AG10803 (cell line): ENCODE measurements at places on chromosomes 4 and X.

GRCh38 chr4:48943387-48943786 lies 36.8 kb upstream of the OCIAD2 start:
- DNase-seq: no peak

GRCh38 chr4:145097331-145097820 lies 620 bp downstream of the ANAPC10 start:
- DNase-seq: no peak

GRCh38 chr4:187124331-187124730 lies 400.7 kb upstream of the FAT1 start:
- no peak for DNase-seq

- DNase-seq: no peak
Measured at GRCh38 chr4:158481811-158482210, 39.9 kb upstream of the RXFP1 start.
